ENCODE measurements at places on chromosomes 2 and 18.

DNA sequence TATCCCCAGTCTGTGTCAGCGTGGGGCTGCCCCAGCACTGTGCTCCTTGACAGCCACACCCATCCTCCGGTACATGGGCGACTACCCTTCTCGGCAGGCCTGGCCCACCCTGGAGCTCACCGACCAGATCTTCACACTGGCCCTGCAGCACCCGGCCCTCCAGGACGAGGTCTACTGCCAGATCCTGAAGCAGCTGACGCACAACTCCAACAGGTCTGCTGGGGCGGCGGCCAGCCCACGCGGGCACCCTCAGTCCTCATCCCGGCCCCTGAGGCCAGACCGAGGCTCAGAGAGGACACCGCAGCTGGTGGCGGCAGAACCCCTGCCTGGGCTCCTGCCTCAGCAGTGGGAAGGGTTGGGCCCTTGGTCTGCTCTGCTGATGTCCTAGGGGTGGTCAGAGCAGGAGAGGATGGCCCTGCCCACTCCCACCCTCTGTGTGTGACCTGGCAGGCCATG, 14.4 kb upstream of the GPR17 start:
- DNase-seq, result no peak

- no peak for DNase-seq
Observed at GRCh38 chr2:20568501-20569463, 82.1 kb downstream of the HS1BP3 start.

DNA sequence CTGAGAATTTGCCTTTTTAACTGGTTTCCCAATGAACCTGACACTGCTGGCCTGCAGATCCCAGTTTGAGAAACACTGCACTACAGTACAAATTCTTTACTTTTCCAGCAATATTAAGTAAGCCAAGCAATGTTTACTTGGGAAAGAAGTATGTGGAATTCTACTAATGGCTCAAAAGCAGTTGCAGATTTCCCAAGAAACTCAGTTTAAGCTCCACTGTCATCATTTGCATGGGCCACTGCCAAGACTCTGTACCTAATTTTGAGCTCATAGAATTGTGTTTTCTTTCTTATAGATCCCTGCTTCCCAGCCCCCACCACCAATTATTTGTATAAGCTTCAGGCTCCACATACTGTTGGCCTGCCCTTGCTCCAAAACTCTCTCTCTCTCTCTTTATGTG, 676.1 kb downstream of the RNF144A start:
- peak; percentile 14 for DNase-seq

GRCh38 chr2:112256654-112257053, 1.8 kb upstream of the ZC3H8 start:
- peak; percentile 84 for DNase-seq

GRCh38 chr2:37642907-37643729, 28.3 kb downstream of the CDC42EP3 start:
- no peak for DNase-seq
